ENCODE measurements at places on chromosomes 2 and 18.

- peak; percentile 30 for DNase-seq
Observed at GRCh38 chr2:240396623-240397541, 38.6 kb upstream of the GPC1 start.

GRCh38 chr18:74795751-74796150 is 198.1 kb downstream of the ZNF407 start:
- DNase-seq = no peak

GRCh38 chr18:7521226-7521856 is 45.8 kb upstream of the PTPRM start:
- no peak for DNase-seq

DNA sequence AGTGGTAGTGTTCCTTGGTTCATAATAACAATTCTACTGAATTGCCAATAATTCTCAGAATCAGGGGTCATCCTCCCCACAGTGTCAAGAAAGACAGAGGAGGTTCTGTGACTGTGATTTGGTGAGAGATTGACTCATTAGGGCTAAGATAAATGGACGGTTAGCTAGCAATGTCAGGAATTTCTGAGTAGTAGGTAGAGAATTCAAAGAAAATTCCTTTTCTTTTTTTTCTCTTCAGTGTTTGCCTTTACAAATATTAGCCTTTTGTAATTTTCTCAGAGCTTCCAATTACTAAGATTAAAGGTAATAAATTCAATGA is 16.8 kb upstream of the CRIM1 start:
- peak; percentile 49 for DNase-seq

DNA sequence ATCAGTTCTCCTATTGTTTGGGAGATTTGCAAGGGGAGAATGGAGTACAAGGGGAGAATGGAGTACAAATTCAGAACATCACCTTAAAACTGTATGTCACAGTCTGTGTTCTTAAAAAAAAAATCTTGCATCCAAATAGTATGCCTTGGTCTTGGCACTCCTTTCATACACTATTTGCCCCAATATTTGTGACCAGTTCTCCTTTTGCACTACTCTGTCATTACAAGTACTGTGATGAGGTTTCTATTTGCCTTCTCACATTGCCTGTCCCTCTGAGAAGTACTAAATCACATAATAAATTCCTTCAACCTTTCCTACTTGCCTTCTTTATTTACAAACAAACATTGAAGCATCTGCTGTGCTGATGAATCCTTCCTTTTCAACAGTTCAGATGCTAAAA is 36.0 kb upstream of the NCK2 start:
- DNase-seq = no peak

- peak; percentile 35 for DNase-seq
Observed at GRCh38 chr2:190477661-190478454, 56.7 kb downstream of the NEMP2 start.

DNA sequence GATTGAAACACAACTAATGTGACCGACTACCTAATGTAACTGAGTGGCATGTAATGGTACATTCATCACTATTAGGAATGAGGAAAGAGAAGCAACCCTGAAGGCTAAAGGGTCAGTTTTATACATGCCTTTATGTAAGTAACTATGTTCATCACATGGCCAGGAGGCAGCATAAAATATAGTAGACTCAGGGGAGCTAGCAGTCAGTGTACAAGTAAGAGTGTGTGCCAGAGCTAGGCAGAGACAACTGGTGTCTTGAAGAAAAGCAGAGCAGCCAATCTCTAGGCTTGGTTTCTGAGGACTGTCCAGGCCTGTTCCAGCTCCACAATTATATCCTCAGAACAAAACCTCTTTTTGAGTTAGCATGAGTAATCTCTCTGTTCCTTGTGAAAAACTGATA is 18.1 kb downstream of the SMAD2 start:
- no peak for DNase-seq

GRCh38 chr2:74297950-74298349 is 45.3 kb downstream of the SLC4A5 start:
- no peak for DNase-seq

- no peak for DNase-seq
Observed at GRCh38 chr2:44060990-44061389, 65.2 kb upstream of the LRPPRC start.

DNA sequence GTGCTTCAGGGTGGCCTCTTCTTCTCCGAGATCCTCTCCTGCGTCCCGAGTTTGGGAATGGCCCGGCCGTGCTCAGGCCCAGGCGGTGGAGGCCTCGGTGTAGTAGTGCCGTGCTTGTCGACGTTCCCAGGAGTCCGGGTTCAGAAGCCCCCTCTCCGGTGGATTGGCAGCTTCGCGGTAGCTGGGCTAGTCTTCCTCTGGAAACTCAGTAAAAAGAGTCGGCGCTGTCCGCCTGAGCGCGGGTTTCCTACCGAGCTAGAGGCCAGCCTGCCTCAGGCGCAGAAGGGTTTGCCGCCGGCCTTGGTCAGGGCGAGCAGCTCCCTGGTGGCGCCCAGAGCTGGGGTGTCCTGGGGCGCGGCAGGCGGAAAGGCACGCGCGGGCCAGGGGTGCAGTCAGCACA is 3.2 kb downstream of the RALBP1 start:
- DNase-seq = no peak

GRCh38 chr2:113341191-113341869 is 62.6 kb upstream of the PAX8 start:
- DNase-seq = no peak

DNA sequence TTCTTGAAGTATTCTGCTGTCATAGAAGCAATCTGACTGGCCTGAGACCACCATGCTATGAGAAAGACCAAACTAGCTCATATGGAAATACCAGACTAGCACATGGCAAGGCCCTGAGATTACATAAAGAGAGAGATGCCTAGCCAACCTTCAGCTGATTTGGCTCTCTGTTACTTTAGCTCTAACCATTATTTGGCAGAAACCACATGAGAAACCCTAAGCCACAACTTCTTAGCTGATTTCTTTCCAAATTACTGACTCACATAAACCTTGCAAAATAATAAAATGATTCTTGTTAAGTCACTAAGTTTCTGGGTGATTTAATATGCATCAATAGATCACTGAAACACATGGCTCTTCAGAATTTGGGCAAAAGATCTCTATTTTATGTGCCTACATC is 295.0 kb upstream of the ZNF521 start:
- peak; percentile 80 for DNase-seq

DNA sequence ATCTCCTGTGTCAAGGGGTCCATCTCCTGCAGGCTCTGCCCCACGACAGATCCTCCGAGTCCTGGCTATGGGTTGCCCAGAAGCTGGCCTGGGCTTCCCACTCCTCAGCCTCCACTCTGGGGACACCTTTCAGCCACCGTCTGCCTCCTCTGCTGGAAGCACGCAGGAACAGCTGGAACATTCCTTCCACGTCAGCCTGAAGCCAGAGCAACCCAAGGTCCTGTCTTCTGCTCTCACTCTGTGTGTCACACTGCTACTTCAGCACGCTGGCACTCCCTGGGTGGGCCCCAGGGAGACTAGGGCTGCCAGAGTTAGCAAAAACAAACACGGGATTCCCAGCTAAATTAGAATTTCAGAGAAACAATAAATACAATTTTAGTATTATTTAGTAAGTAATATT is 148.8 kb downstream of the HRH4 start:
- no peak for DNase-seq

DNA sequence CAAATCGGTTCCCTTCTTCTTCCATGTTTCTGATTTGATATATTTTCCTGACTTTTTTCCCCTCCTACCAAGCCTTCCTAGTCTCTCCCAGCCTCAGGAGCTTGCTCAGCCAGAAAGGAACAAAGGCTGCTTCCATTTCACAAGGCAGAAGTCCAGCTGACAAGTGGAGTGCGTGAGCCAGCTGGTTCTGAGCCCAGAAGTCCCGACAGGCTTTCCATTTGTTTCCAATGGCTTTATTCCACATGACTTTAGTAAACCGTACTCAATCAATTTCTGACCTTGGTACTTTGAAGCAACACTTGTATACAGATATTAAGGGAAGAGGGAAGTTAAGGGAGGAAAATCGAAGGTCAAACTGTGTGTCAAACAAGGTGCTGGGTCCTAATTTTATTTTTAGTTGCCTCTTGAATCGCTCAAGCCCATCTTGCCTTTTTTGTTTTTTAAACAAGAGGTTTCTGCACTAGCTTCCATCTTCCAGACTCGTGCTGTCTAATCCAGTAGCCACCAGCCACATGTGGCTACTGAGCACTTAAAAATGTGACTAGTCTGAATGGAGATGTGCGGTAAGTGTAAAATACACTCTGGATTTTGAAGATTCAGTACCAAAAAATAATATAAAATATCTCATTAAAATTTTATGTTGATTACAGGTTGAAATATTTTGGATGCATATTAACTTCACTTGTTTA is 36.2 kb downstream of the WIPF1 start:
- peak; percentile 75 for DNase-seq

GRCh38 chr2:705971-706511 is 28.8 kb upstream of the TMEM18 start:
- no peak for DNase-seq

- DNase-seq = no peak
Observed at GRCh38 chr2:70828914-70829824, 6.4 kb downstream of the CD207 start.

DNA sequence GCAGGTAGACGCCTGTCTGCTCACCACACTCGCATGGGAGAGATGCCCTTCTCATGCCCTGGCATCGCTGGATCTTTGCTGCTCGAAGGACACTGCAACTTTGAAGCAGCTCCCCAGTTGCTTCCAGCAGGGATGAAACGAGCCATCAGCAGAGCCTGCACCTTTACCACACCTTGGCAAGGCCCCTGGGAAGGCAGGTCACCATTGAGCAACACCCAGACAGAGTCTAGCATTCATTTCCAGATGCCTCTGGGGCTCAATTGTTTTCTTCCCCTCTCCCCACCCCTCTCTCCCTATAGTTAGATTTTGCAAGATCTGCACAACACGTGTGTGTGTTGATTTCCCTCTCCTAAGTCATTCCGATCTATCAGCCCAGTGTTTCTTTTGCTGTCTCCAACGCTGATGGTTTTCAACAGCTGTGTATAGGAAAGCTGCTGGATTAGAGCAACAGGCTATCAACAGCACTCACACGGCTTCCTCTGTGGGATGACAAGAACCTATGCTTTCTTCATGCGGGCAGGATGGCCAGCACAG is 25.6 kb upstream of the INHBB start:
- DNase-seq = no peak

DNA sequence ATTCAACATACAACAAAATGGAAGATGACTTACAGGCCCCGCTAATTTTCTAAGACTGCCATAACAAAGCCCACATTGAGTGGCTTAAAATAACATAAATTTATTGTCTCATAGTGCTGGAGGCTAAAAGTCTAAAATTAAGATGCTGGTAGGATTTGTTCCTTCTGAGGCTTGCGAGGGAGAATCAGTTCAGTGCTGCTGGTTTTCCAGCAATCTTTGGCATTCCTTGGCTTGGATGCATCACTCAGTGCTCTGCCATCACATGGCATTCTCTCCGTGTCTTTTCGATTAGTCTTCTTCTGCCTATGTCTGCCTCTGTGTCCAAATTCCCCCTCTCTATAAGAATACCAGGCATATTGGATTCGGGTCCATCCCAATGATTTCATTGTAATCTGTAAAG is 959.3 kb upstream of the TMEFF2 start:
- DNase-seq = no peak

- DNase-seq = no peak
Observed at GRCh38 chr2:98709535-98709934, 21.4 kb downstream of the MGAT4A start.

DNA sequence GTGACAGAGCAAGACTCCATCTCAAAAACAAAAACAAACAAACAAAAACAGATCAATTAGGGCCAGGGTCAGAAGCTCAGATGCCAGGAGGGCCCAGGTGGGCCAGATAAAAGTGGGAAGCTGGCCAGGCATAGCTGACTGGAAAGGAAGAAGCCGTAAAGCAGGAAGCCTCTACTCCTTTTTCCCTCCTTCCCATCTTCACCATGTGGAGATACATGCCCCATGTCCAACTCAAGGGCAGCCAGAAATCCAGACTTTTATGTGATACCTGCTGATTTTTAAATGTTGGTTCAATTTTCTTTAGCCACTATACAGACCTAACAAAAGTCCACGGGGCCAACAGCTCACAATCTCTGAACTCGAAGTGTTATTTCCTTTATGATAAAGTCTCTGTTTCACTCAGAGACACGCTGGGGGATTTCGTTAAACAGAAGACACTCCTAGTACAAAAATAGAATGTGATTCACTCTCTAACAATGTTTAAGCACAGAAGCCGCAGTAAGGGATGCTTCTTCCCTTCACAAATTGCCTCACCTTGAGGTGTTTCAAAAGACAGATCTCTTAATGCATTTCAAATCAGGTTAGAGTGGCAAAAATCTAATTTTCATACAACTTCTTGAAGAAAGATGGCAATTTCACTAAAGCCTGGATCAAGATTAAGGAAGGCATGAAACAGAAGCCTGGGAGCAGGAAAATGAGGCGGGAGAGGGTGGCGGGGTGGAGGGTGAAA is 14.0 kb downstream of the TMEM247 start:
- DNase-seq = peak; percentile 60
